Tibial artery (tissue), 4 donors: ENCODE measurements at places on chromosomes 3 and 15.

- no peak for DNase-seq
These were observed 101.6 kb downstream of the ERC2 start for GRCh38 chr3:56366641-56367162.

GRCh38 chr3:23174426-23175039 lies 28.6 kb upstream of the UBE2E2 start:
- no peak for DNase-seq

GRCh38 chr15:101538177-101538576 lies 48.7 kb upstream of the PCSK6 start:
- DNase-seq: no peak

- DNase-seq: no peak
These were observed 5.9 kb downstream of the USP3 start for GRCh38 chr15:63509955-63510940.

DNA sequence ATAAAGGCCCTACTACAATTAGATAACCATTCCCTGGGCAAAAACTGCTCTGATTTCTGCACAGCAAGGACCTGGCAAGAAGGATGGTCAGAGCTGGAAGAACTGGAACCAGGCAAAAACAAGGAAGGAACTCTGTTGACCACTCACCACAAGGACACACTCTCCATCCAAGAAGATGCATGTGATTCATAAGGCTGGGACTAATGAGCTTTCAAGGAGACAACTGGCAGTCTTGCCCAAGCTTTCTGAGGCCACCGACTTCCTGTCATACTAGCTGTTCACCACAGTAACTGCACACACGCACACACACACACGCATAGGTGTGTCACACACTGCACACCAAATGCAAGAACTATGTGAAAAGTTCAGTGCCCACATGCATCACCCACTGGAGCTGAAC lies 256.6 kb downstream of the OCA2 start:
- DNase-seq: no peak

DNA sequence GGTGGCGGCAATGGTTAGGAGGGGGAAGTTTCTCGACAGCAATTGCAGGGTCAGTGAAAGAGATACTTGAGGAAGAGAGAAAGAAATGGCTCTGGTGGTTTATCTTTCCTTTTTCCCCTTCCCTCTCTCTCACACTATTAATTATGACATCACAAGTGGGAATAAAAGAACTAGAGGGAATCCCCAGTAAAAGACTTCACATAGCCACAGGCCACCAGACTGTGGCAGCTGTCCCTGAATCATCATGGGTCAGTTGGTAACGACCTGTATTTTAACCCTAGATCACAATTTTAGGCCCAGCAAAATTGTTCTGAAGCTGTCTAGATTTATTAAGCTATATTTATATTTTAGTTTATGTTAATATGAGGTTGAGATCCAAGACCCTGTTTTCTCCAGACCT lies 40.3 kb downstream of the MBNL1 start:
- no peak for DNase-seq
